Omental fat pad (tissue), 4 donors: ENCODE measurements at places on chromosomes 12 and 14.

- no peak for DNase-seq
These were observed 6.9 kb downstream of the C1QL4 start for GRCh38 chr12:49330032-49330619.

- DNase-seq: no peak
These were observed 145.0 kb downstream of the SLC38A6 start for GRCh38 chr14:61125867-61126572.

- no peak for DNase-seq
These were observed 736 bp downstream of the C14orf39 start for GRCh38 chr14:60485057-60485597.

DNA sequence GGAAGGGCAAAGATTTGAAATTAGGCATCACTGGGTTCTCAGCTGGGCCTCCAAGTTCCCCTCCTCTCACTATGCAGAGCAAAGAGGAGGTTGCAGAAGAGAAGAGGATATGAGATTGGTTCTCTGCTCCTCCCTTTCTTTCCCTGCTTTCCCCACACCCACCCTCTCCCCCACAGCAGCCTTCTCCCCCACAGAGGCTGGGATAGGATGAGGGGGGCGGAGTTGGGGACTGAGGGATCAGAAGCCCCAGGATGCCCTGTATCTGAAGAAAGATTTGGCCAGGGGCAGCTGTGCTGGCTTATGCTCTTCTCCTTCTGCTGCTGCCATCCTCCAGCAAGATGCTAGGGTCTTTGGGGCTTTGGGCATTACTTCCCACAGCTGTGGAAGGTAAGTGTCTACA lies at the start of gene AMHR2:
TSS of gene AMHR2 (plus strand) at position 259 of the 400 bp plus-strand sequence. CDS start at position 339, 80 bp downstream.
- no peak for DNase-seq

DNA sequence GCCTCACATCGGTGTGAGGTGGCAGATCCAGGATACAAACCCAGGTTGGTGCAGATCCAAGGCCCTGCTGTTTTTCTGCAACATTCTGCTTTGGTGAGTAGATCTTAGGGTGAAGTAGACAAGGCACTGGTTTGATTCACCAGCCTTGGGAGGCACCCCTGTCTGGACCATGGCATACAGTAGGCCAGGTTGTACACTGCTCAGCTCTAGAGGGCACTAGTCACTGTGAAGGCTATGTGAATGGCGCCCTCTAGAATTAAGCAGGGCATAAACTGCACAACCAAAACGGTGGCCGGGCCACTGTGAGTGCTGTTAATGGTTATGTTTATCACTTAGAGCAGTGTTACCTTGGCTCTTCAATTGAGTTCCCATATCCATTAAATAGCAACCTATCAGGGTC lies 280.6 kb upstream of the PWP1 start:
- no peak for DNase-seq

- DNase-seq: no peak
These were observed 103.8 kb upstream of the PPM1H start for GRCh38 chr12:63038713-63039100.

DNA sequence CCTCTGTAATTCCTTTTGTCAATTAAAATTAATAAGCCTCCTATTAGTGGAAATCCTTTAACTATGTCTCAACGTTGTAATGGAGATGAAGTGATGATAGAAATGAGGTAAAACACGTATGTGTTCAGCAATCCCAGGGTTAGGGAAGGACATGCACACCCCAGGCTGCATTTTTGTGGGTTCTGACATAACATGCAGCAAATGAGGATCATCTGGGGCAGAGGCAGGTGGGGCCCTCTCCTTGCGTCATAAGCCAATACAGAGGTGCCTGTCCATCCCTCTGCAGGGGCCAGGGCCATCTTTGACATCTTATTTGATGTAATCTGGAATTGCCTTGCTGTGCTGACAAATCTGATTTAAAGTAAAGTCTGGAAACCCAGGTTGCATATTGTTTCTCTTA lies 73.2 kb downstream of the MYRFL start:
- DNase-seq: no peak

GRCh38 chr12:65825183-65825506 lies 862 bp downstream of the HMGA2 start:
- DNase-seq: no peak

- no peak for DNase-seq
These were observed 105.8 kb downstream of the PRKD1 start for GRCh38 chr14:29821661-29822429.

- DNase-seq: no peak
These were observed 358.4 kb upstream of the TBX3 start for GRCh38 chr12:115042341-115042740.

- no peak for DNase-seq
These were observed 505.2 kb downstream of the RMST start for GRCh38 chr12:97967831-97968230.

GRCh38 chr12:25384038-25384892 lies 133.5 kb upstream of the KRAS start:
- DNase-seq: no peak

DNA sequence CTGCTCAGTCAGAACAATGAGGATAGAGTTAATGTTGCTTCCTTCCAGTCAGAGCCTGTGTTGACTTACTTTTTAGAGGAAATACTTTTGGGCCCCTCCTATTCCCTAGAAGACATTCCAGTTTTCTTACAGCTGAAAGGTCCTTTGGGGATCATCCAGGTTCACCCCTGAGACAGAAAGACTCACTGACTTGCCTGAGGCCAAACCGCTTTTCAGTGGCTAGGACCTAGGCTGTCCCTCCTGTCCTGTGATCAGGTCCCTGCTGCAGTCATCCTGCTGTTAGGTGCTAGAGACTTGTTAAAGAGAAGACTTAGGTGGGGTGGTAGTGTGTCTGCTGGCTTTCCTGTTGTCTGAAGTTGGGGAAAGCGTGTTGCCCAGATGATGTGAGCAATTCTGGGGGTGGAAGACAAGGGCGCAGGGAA lies 39.6 kb downstream of the SUSD6 start:
- DNase-seq: no peak

GRCh38 chr12:103130564-103130963 lies 173.1 kb downstream of the ASCL1 start:
- no peak for DNase-seq

DNA sequence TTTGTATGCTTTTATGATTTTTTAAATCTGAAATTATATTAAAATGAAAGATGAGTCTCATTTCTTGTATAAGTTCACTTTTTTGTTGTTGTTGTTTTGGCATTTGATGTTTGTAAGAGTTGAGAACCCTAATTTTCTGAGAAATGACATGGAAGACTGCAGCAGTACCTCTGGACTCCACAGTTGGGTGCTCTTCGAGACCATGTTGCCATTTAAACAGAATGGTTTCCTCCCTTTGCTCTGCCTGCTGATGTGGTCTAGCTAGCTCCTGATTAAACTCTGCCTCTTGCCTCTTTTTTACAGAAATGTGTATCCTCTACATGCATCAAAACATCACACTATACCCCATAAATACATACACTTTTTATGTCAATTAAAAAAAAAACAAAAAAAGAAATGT lies 5.8 kb upstream of the LTA4H start:
- no peak for DNase-seq

DNA sequence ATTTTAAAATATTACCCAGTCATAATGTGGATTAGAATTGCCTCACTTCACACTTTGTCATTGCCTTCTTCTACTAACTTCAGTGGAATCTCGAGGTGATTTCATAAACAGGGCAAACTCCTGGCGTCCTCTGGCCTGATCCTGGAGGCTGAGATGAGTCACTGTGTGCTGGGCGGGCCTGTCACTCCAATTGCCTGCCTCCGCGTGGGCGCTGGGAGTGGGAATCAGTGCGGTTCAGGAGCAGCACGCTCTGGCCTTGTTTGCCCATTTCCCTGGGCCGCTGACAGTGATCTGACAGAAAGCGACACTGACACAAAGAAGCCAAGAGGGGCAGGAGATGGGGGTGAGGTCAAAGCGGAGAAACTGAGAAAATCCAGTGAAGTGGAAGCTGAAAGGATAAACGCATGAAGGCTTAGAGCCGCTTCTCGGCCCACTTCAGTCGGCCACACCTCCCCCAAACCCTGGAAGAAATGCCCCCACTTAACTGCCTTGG lies 29.7 kb downstream of the LGR5 start:
- no peak for DNase-seq

DNA sequence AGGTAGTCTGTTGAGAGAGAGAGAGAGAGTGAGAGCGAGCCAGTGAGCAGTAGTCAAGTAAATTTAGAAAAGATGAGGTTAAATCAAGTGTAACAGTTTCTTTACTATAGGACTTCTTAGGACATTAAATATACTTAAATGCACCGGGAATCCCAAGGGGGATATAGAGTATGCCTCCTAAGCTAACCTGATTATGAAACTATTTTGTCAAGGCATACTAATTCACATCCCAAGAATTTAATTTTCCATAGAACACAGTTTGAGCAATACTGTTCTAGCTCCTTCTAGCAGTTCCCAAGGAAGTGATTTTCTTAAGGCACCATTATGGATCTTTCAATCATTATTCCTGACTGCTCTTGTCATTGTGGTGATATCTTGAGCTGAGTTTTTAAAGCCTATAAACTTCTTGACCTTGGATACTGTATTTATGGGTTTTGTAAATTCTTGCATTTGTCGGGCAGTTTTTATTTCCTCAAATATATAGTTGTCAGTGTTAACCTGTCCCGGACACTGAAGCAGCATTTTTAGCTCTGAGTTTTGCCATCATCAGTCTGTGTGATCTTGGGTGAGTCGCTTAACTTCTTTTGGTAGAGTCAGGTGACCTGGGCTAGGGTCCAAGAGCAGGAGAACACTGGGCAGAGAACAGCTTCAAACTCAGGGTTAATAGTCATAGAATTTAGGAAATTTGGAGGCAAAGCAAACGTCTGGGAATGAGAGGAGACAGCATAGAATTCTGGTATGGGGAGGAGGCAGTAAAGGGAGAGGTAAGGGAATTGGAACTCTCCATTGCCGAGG lies 196.5 kb upstream of the FRMD6 start:
- no peak for DNase-seq

GRCh38 chr14:91685600-91685999 lies 46.3 kb downstream of the CATSPERB start:
- no peak for DNase-seq
